ENCODE measurements at places on chromosomes 12 and 14. TPM values are rescaled to one million over a fixed set of nuclear protein-coding genes. Genes with fewer than 3 reads are reported as not detected.

GRCh38 chr12:94191023-94191422, 42.6 kb downstream of the PLXNC1 start:
- H3K4me1 ChIP-seq, result peaks cover 23% of the 10 kb centered on the region
- DNase-seq, result no peak

DNA sequence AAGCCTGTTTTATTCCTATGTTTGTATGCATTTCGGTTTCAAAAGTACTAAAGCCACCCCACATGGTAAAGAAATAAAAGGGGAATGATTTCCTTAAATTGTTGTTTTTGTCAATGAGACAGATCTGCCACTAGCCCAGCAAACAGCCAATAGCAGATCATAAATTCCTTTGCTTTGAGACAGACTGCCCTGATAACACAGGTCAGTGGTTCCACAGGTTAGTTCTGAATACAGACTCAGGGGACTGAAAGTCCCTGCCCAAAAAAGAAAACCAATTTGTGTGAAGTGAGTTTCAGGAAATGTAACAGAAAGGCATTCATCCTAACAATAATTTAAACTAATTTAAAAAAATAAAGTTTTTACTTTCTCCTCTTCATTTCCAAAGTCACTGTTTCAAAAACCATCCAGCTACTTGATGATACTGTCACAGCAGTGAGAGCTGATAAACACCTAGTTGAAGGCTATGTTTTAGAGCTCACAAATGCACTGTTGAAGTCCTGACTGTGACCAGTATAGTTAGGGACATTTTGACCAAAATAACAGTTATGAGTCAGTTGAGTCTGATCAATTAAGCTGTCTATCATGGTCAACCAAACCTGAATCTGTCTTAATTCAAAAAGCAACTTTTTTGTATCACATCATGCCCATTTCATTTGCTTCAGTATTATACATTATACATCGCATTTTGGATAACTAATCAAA, 77.7 kb downstream of the LGR5 start:
- no peaks in the 10 kb centered on the region for H3K4me1 ChIP-seq
- DNase-seq, result no peak
- H3K4me3 ChIP-seq, result no peak overlapping the region
- H3K36me3 ChIP-seq, result no peaks in the 10 kb centered on the region
- H3K27me3 ChIP-seq, result no peaks in the 10 kb centered on the region

DNA sequence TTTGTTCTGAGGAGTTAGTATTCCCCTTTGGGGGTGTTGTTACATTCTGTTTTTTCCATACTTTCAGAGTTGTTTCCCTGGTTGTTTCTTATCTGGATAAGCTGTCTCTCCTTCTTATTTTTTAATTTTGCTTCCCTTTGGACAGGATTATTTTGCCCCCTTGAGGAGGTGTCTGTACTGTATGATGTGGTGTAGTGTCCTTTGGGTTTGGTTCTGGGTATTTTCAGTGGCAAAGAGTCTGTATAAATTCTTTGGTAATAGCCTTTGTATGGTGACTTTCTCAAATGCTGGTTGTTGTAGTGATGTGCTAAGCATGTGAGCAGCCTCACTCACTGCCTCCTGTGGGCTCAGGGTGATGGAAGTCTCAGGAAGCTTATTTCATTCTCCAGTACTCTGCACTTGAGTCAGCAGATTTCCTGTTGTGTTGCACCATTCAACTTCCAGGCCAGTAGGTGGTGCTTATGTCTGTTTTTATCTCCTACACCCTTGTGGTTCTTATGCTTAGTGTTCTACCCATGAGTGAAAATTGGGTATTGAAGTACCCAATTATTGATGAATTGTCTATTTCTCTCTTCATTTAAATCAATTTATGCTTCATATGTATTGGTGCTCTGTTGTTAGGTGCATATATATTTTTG, 103.3 kb upstream of the PMCH start:
- H3K4me1 ChIP-seq, result no peaks in the 10 kb centered on the region
- H3K27me3 ChIP-seq, result no peaks in the 10 kb centered on the region
- peak; percentile 61 for DNase-seq
- H3K27ac ChIP-seq, result no peak overlapping the region
- no peak overlapping the region for H3K4me3 ChIP-seq

GRCh38 chr14:70780396-70781075, 28.8 kb downstream of the MAP3K9 start:
- no peaks in the 10 kb centered on the region for H3K27me3 ChIP-seq
- peak; percentile 66 for DNase-seq
- peaks cover 54% of the 10 kb centered on the region for H3K4me1 ChIP-seq
- H3K27ac ChIP-seq, result peak overlapping the region; percentile 60
- peak overlapping the region; percentile 42 for H3K4me3 ChIP-seq

DNA sequence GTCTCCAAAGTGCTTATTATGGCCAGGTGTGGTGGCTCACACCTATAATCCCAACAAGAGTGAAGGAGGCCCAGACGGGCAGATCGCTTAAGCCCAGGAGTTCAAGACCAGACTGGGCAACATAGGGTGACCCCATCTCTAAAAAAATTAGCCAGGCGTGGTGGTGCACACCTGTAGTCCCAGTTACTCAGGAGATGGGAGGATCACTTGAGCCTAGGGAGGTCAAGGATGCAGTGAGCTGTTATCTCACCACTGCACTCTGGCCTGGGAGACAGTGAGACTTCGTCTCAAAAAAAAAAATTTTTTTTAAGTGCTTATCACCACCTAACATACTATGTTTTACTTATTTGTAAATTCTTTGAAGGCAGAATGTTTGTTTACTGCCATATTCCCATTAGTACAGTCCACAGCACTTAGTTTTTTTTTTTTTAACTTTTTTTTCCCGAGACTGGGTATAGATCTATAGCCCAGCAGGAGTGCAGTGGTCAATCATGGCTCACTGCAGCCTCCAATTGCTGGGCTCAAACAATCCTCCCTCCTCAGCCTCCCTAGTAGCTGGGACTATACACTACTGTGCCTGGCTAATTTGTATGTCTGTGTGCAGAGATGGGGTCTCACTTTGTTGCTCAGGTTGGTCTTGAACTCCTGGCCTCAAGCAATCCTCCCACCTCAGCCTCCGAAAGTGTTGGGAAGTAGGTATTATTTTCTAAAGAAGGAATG, 4.7 kb upstream of the KANSL2 start:
- H3K27ac ChIP-seq, result no peak overlapping the region
- H3K36me3 ChIP-seq, result peaks cover 6% of the 10 kb centered on the region
- no peaks in the 10 kb centered on the region for H3K27me3 ChIP-seq
- no peak for DNase-seq
- no peak overlapping the region for H3K4me3 ChIP-seq
- no peaks in the 10 kb centered on the region for H3K4me1 ChIP-seq

GRCh38 chr12:108571609-108572165, 9.3 kb downstream of the ISCU start:
- H3K27me3 ChIP-seq, result no peaks in the 10 kb centered on the region
- H3K4me3 ChIP-seq, result peak overlapping the region; percentile 6
- H3K36me3 ChIP-seq, result peaks cover 2% of the 10 kb centered on the region
- no peak for DNase-seq

- H3K27me3 ChIP-seq, result no peaks in the 10 kb centered on the region
- no peak overlapping the region for H3K4me3 ChIP-seq
- no peak for DNase-seq
- H3K4me1 ChIP-seq, result peaks cover 11% of the 10 kb centered on the region
- no peak overlapping the region for H3K27ac ChIP-seq
Observed at GRCh38 chr12:121430833-121431415, 31.0 kb downstream of the RNF34 start.

DNA sequence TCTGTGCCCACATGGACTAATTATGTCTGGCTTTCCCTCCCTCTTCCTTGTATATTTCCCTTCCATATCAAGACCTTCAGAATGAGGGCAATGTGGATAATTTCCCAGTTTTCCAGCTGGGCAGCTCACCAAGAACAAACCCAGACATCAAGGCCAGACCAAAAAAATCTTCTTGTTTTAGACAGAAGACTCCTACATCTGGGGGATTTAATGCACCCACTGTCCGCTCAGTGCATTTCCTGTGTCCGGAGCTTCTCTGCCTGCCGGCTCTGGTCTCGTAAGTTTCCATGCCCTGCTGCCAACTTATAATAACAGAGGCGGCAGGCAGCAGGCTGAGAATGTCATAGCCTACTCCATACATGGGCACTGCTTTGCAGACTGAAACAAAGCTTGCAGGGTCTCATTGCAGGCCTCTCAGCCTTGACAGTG, 207.2 kb upstream of the BCL2L14 start:
- no peaks in the 10 kb centered on the region for H3K27me3 ChIP-seq
- H3K4me3 ChIP-seq, result no peak overlapping the region

GRCh38 chr12:62251609-62251958, 8.6 kb upstream of the USP15 start:
- no peaks in the 10 kb centered on the region for H3K36me3 ChIP-seq
- H3K4me1 ChIP-seq, result peaks cover 18% of the 10 kb centered on the region
- no peak overlapping the region for H3K4me3 ChIP-seq
- no peaks in the 10 kb centered on the region for H3K27me3 ChIP-seq

Gene DHRS2
- 0.58 TPM for total RNA-seq

Gene MYRFL
- 0.38 TPM for total RNA-seq

Gene LBHD2
- total RNA-seq, result not detected
